ENCODE measurements at places on chromosomes 6 and 20.

DNA sequence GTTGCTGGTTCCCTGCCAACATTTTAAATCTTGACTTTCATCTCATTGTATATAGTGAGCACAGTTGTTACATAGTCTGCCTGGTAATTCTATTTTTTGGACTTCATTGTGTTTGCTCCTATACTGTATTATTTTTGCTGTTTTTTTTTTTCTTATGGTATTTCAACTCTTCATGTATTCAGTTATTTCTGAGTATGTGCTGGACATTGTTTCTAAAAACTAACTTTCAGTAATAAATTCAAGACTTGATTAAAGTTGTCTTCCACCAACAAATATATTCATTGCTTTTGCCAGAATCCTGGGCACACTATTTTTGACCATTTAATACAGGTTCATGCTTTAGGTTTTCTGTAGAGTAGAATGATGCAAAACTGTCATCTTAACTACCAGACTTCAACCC is 698.3 kb downstream of the MAFB start:
- no peak overlapping the region for H3K27ac ChIP-seq
- no peak for DNase-seq
- H3K36me3 ChIP-seq = no peaks in the 10 kb centered on the region
- no peaks in the 10 kb centered on the region for H3K27me3 ChIP-seq
- peaks cover 9% of the 10 kb centered on the region for H3K4me1 ChIP-seq

GRCh38 chr6:89487864-89488263 is 54.9 kb downstream of the ANKRD6 start:
- no peaks in the 10 kb centered on the region for H3K27me3 ChIP-seq
- H3K27ac ChIP-seq = no peak overlapping the region
- no peak for DNase-seq
- H3K36me3 ChIP-seq = no peaks in the 10 kb centered on the region
- no peak overlapping the region for H3K4me3 ChIP-seq

- DNase-seq = no peak
- no peaks in the 10 kb centered on the region for H3K4me1 ChIP-seq
- H3K27me3 ChIP-seq = no peaks in the 10 kb centered on the region
- no peak overlapping the region for H3K27ac ChIP-seq
These were observed 293.0 kb downstream of the RNGTT start for GRCh38 chr6:88670369-88670768.

DNA sequence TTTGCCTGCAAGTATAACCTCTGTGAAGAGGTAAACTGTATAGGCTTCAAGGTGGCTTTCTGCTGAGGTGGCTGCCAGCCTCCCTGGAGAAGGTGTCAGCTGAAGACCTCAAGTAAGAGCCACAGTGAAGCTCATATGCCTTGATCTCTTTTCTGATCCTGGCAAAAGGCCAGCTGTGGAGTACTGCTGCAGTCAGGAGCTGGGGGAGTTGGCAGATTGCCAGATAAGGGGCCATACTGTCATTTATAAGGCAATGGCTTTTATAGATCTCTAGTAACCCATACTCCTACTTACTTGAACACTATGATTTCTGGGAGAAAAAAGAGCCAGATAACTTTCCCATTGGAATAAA is 8.8 kb upstream of the CEP85L start:
- H3K27ac ChIP-seq = no peak overlapping the region
- no peaks in the 10 kb centered on the region for H3K27me3 ChIP-seq
- H3K4me1 ChIP-seq = peaks cover 4% of the 10 kb centered on the region
- no peak for DNase-seq

DNA sequence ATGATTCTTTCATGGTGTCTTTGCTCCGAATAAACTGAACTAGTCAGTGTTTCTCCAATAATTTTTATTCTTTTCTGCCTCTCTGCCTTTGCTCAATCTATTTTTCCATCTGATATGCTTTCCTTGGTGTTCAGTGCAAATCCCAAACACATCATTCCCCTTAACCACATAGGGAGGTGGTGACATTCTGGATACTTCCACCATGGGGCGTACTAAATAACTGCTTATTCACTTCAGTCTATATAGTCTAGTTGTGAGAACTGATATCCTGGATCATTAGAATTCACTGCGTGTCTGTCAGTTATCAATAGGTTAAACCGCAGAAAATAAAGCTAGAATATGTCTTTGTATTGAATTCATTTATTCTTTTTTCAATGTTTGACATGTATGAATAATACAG is 83.1 kb downstream of the KCNQ5 start:
- no peak overlapping the region for H3K27ac ChIP-seq
- no peak for DNase-seq
- no peaks in the 10 kb centered on the region for H3K4me1 ChIP-seq
- H3K36me3 ChIP-seq = no peaks in the 10 kb centered on the region

- no peak for DNase-seq
- H3K4me1 ChIP-seq = no peaks in the 10 kb centered on the region
- H3K27ac ChIP-seq = no peak overlapping the region
- H3K4me3 ChIP-seq = no peak overlapping the region
- H3K36me3 ChIP-seq = no peaks in the 10 kb centered on the region
These were observed 37.5 kb downstream of the MTFR2 start for GRCh38 chr6:136212608-136213007.

- H3K4me3 ChIP-seq = no peak overlapping the region
- H3K36me3 ChIP-seq = no peaks in the 10 kb centered on the region
- peak; percentile 6 for DNase-seq
- H3K27me3 ChIP-seq = no peaks in the 10 kb centered on the region
These were observed 43.0 kb upstream of the GPR31 start for GRCh38 chr6:167200806-167201205.

DNA sequence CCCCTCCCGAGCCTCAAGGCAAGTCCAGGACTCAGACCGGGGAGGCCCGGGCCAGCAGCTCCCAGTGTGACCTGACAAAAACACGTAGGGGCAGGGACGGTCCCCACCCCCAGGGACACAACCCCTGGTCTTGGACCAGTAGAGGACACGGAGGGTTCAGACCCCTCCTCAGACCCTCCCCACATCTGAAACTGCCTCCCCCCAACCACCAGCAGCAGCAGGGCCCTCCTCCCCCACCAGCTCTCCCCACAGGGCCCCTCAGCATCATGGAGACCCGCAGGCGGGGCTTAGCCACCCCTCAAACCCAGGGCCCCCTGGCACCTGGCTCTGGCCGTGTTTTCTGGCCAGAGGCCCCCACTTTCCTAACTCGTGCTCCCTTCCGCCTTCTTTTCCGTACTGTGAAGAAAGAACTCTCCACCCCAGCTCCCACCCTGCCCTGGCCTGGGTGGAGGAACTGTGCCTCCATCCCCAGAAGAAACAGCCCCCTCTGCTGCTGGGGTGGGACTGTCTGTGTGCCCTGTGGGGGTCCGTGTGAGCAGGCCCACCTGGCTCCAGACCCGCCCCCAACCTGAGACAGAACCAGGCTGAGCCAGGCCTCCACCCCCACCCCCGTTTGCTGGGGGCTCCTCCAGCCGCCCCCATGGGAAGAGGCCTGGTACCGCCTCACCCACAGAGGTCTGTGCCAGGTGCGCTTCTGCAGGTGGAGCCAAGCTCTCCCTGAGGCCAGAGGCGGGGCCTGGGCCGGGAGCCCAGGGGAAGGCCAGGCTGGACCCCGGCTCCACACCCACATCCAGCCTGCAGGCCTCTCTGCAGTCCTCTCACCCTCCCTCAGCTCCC is 39.0 kb upstream of the MDFI start:
- no peaks in the 10 kb centered on the region for H3K36me3 ChIP-seq
- H3K4me3 ChIP-seq = no peak overlapping the region
- H3K27me3 ChIP-seq = no peaks in the 10 kb centered on the region
- peak; percentile 54 for DNase-seq
- peaks cover 6% of the 10 kb centered on the region for H3K4me1 ChIP-seq

DNA sequence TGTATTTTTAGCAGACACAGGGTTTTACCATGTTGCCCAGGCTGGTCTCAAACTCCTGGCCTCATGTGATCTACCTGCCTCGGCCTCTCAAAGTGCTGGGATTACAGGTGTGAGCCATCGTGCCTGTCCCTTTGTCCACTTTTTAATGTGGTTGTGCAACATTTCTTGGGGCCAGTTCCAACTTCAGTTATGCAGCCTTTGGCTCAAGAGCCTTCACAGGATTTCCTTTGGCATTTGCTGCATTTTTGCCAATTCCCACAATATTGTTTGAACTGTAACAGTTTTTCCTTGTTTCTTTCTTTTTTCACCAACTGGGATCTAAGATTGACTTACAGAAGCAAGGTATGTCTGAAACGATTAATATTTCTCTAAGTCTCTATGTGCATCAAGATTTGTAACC is 63.6 kb downstream of the EDN1 start:
- H3K27me3 ChIP-seq = no peaks in the 10 kb centered on the region
- H3K36me3 ChIP-seq = no peaks in the 10 kb centered on the region
- peaks cover 23% of the 10 kb centered on the region for H3K4me1 ChIP-seq
- H3K27ac ChIP-seq = peak overlapping the region; percentile 57

DNA sequence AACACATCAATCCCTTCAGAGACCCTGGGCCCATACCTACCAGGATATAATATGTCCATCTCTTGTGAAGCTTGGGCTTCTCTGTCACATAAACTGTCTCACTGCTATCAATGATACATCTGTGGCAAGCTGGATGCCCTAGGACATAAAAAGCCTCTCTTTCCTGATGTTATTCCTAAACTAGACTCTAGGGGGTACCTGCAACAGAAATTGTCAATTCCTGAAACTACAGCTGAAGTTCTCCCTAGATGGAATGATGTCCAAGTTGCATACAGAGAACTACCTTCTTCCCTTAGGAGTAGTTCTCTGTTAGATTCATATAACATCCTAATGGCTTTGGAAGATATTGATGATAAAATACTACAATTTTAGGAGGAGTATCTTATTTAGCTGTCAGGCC is 35.8 kb downstream of the TBX18 start:
- no peaks in the 10 kb centered on the region for H3K36me3 ChIP-seq
- no peak overlapping the region for H3K4me3 ChIP-seq
- H3K27ac ChIP-seq = no peak overlapping the region
- DNase-seq = no peak

- H3K4me1 ChIP-seq = peaks cover 12% of the 10 kb centered on the region
- peak; percentile 96 for DNase-seq
- H3K4me3 ChIP-seq = peak overlapping the region; percentile 67
- no peaks in the 10 kb centered on the region for H3K27me3 ChIP-seq
These were observed 30.8 kb downstream of the AGPAT4 start for GRCh38 chr6:161242779-161243693.

GRCh38 chr6:142975365-142975764 is 30.4 kb upstream of the HIVEP2 start:
- H3K4me3 ChIP-seq = no peak overlapping the region
- H3K4me1 ChIP-seq = no peaks in the 10 kb centered on the region
- no peak overlapping the region for H3K27ac ChIP-seq
- H3K27me3 ChIP-seq = no peaks in the 10 kb centered on the region
- no peaks in the 10 kb centered on the region for H3K36me3 ChIP-seq
- DNase-seq = no peak

DNA sequence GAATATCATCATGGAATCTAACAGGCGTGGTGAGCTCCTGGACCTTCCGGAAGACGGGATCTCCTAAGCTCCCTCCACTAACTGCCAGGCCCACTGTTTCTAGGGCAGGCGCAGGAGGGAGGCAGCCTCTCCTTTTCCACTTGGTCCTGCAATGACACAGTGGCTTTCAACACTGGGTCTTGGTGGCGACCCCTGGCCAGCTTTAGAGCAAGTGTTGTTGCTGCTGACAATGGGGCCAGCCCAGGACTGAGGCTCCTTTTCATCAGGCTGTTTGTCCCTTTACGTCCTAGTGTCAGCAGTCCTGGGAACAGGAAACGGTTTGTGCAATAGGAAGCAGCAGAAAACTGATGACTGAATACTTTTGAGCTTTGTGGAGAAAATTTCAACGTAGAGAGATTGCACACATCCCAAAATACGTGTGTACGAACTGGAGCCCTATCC is 9.7 kb upstream of the QKI start:
- peak; percentile 60 for DNase-seq
- H3K27me3 ChIP-seq = no peaks in the 10 kb centered on the region
- H3K4me3 ChIP-seq = no peak overlapping the region
- peaks cover 14% of the 10 kb centered on the region for H3K4me1 ChIP-seq
- no peaks in the 10 kb centered on the region for H3K36me3 ChIP-seq

- H3K27ac ChIP-seq = no peak overlapping the region
- H3K4me3 ChIP-seq = no peak overlapping the region
- H3K27me3 ChIP-seq = no peaks in the 10 kb centered on the region
- no peaks in the 10 kb centered on the region for H3K4me1 ChIP-seq
- no peaks in the 10 kb centered on the region for H3K36me3 ChIP-seq
These were observed 104.6 kb upstream of the GLP1R start for GRCh38 chr6:38943964-38944363.

DNA sequence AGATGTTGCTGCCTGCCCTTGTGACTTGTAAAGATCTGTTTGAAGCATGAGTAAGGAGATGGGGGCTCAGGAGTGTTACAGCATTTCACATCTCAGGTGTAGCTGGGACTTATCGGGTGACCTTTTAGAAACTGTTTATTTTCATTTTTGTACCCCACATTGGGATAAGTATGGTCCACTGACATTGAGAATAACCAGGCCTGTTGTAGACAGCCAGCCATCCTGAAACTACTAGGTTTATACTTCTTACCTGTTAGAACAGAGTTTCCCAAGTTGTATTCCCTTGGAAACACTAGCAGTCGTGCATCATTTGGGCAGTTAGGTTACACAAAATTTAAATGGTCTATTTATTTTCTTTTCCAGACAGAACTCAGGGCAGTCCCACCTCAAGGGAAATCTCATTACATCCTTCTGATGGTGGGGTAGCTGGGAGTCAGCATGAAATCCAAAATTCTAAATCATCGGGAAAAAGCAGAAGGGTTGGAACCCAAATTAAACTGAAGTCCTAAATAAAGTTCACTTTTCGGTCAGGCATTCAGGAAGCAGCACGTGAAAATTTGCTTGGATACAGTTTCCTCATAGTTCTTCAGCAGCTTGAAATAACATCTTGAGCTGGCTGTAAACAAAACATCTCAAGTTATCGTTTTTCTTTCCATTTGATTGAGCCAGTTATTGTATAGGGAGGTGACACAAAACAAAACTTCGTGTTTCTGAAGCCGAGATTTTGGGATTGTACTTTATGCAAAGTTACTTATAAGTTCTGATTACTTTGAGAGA is 30.5 kb downstream of the FOXO3 start:
- no peaks in the 10 kb centered on the region for H3K27me3 ChIP-seq
- peak overlapping the region; percentile 87 for H3K27ac ChIP-seq
- no peaks in the 10 kb centered on the region for H3K36me3 ChIP-seq
- H3K4me3 ChIP-seq = no peak overlapping the region
- H3K4me1 ChIP-seq = peaks cover 60% of the 10 kb centered on the region

DNA sequence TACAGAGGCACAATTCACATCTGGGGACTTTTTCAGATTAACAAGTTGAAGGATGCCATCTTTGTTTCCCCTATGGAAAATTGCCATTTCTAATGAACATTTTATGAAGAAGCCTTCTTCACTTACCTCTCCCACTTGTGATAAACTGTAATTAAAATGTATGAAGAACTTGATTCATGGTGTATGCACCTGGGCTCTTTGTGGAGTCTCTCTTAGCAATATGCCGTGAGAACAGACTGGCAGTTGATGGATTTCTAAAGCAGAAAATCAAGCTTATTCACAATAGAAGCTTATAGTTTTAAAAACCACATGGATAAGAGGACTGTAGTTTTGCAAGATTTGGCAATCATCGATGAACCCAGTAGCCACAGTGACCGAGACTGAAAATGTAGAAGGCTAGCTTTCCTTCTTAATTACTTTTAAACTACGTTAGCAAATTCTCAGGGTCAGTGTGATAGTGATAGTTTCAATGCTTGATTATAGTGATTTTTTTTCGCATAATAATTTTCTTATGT is 270.6 kb downstream of the PRL start:
- no peaks in the 10 kb centered on the region for H3K36me3 ChIP-seq
- peak overlapping the region; percentile 63 for H3K27ac ChIP-seq
- H3K27me3 ChIP-seq = no peaks in the 10 kb centered on the region
- peaks cover 14% of the 10 kb centered on the region for H3K4me1 ChIP-seq
- no peak for DNase-seq
- no peak overlapping the region for H3K4me3 ChIP-seq
